ENCODE measurements at places on chromosomes 16 and 17.
A peak's percentile ranks its signal among the peaks of the same experiment; 100 is the strongest.

DNA sequence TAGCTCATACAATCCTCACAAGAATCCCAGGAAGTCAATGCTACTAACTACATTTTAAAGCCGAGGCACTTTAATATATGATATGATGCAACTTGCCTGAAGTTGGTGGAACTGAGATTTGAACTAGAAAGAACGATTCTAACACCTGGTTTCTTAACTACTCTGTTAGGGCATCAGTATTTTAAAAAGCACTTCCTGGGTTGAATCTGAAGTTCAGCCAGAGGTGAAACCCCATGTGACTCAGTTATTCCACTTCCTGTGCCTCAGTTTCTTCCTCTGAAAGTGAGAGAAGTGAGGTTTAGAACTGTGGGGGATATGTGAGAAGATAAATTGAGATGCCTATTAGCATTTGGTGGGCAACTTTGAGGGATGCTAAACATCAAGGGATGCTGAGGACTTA lies 129.4 kb upstream of the ANKFN1 start:
- no peak for DNase-seq

GRCh38 chr17:17516941-17517720 lies 20.9 kb upstream of the RASD1 start:
- DNase-seq: no peak

DNA sequence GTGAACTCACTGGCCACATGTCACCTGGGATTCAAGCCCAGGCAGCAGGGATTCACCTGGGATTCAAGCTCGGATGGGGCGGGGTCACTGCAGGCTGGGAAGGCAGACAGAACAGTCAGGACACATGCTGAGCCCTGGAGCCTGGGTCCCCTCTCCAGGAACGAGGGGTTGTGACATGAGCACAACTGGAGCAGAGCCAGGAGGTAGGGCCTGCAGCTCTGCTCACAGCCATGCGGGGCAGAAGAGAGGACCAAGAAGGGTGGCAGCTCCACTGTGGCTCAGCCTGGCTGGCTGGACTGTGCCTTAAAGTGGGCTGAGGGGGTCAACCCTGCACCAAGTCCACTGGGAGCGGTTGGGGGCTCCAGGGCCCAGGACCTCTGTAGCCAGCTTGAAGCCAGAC lies 150.1 kb downstream of the RAB11FIP4 start:
- no peak for DNase-seq

- DNase-seq: peak; percentile 2
These were observed 528 bp downstream of the ITFG1 start for GRCh38 chr16:47460359-47460710.

GRCh38 chr17:81941484-81942166 lies 4.5 kb upstream of the PYCR1 start:
- DNase-seq: no peak

GRCh38 chr17:48247038-48247437 lies 139.5 kb downstream of the SNX11 start:
- no peak for DNase-seq

- no peak for DNase-seq
These were observed 415.3 kb downstream of the GRIN2A start for GRCh38 chr16:9766891-9767290.

- no peak for DNase-seq
These were observed 8.1 kb upstream of the DNASE1 start for GRCh38 chr16:3646348-3646920.

GRCh38 chr16:85520853-85521521 lies 92.1 kb upstream of the GSE1 start:
- no peak for DNase-seq

GRCh38 chr17:69466905-69467667 lies 52.6 kb downstream of the MAP2K6 start:
- peak; percentile 85 for DNase-seq

- DNase-seq: no peak
These were observed 14.1 kb upstream of the SPATA32 start for GRCh38 chr17:45276031-45276430.

GRCh38 chr17:57915985-57916757 lies 39.0 kb downstream of the CUEDC1 start:
- peak; percentile 30 for DNase-seq

- DNase-seq: no peak
These were observed 10.6 kb downstream of the SSTR5 start for GRCh38 chr16:1082952-1083675.

- no peak for DNase-seq
These were observed 2.3 kb upstream of the ELOB start for GRCh38 chr16:2779151-2779920.

- peak; percentile 47 for DNase-seq
These were observed 102.8 kb downstream of the FOXL1 start for GRCh38 chr16:86681031-86681756.

- DNase-seq: no peak
These were observed 55.4 kb downstream of the TMEM186 start for GRCh38 chr16:8742068-8742467.

DNA sequence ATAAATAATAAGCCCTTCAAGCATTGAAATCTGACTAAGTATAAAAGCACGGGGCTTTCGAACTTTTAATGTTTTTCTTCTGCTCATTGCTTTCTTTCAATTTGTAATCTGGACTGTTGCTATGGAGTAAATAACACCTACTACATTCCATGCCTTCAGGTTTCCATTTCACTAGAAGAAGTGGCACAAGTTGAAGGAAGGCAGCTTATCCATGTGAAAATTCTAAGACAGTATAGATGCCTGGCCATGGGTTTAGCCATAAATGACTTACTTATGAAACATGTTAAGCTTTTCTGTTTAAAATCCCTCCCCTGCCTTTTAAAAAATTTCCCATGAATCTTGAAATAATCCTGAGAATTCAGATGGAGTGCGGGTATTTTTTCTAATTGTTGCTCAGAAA lies 30.6 kb downstream of the KCNJ16 start:
- DNase-seq: no peak

DNA sequence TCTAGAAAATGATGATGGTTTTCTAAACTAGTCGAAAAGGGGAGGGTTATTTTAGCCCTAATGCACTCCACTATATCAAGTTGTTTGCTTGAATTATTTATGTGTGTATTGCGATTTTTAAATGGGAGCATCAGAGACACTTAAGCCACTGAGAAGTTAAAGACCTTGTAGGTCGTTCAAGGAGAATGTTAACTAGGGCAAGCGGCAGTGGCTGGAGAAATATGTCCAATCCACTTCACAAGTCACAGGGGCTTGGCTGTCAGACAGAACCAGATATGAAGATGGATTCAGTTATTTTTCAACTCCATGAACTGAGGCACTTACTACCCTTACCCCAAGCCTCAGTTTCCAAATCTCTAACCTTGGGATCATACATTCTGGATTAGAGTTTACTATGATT lies 702.0 kb downstream of the CDH11 start:
- no peak for DNase-seq

- peak; percentile 88 for DNase-seq
These were observed 6.4 kb downstream of the NFE2L1 start for GRCh38 chr17:48054238-48055185.

DNA sequence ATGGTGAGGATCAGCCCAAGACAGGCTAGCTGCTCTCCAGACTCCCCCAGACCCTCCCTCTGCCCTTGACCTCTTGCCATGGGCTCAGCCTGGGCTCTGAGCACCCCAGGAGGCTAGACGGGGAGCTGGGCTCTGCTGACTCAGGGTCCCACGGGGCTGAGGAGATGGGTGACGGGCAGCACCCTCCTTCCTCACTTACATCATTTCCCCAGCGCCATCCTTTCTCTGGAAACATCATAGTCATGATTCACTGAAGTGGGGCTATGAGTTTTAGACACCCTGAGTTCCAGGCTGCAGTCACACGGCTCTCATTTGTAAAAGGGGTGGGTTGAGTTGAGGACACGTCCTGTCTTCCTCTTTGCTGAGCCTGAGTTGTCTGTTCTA lies 3.0 kb upstream of the ITGAX start:
- DNase-seq: no peak

- peak; percentile 99 for DNase-seq
These were observed 53.1 kb downstream of the MRM3 start for GRCh38 chr17:835263-835662.

GRCh38 chr17:57541472-57542394 lies 203.4 kb downstream of the CCDC182 start:
- DNase-seq: peak; percentile 34

DNA sequence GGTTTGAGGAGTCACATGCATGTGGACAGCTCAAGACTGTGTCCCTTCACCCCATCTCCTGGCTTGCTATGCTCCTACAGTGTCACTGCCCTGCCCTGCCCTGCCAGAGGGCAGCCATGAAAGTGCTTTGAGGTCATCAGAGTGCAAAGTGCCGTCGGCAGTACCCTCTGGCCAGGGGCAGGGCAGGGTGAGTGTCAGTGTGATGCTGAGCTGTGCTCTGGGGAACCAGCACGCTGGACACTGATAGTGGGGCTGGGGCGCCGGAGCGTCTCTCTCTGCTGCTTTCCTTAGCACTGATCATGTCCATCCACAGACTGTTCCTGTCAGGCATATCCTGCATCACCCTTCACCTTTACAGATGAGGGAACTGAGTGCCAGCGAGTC lies 1.6 kb upstream of the SPATA32 start:
- no peak for DNase-seq

- DNase-seq: no peak
These were observed 37.1 kb downstream of the NXPH3 start for GRCh38 chr17:49612726-49613125.
